ENCODE measurements at places on chromosomes 5 and 9. TPM values are rescaled to one million over a fixed set of nuclear protein-coding genes. Genes with fewer than 3 reads are reported as not detected.

DNA sequence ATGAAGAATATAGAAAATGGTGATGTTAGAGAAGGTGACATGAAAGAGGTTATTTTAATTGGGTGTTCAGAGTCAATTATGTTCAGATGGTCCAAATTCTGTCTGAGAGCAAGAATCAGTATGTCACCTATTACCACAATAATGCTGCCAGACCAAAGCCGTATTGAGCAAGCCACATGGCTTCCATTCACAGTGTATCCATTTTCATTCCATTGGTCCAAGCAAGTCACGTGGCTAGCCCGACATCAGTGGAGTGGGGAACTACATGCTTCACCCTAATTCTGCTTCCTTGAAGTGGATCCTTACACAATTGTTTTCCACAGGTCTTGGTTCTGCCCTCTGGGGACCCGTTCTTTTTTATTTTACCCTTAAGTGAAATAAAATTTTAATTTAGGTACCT lies 413.5 kb downstream of the EBF1 start:
- peak; percentile 60 for DNase-seq

DNA sequence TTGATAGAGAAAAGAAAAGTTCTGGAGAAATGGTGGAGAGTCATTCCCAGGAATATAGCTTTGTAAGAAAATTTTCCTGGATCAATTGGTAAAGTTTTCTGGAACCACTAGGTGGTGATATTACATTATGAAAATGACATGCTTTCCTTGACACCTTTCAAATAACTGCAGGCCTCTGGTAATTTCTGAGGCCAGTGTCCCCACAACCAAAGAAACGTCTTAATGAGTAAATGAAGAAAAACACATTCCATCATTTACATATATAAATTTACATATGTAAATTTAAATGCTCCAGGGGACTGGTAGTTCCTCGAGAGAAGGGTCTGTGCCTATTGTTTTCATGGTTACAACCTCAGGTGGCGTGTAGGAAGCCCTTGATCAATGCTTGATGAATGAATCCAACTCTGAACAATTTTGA lies 17.2 kb upstream of the RGS3 start:
- DNase-seq, result no peak

GABRA6 gene
- total RNA-seq, result not detected

SLC30A5 gene
- 34.1 TPM for total RNA-seq

- DNase-seq, result no peak
Observed at GRCh38 chr5:179618923-179619554, 4.4 kb downstream of the HNRNPH1 start.

- DNase-seq, result no peak
Observed at GRCh38 chr5:173940269-173940668, 48.7 kb upstream of the C5orf47 start.

GRCh38 chr9:84708400-84708799 lies 38.9 kb downstream of the NTRK2 start:
- DNase-seq, result no peak

DNA sequence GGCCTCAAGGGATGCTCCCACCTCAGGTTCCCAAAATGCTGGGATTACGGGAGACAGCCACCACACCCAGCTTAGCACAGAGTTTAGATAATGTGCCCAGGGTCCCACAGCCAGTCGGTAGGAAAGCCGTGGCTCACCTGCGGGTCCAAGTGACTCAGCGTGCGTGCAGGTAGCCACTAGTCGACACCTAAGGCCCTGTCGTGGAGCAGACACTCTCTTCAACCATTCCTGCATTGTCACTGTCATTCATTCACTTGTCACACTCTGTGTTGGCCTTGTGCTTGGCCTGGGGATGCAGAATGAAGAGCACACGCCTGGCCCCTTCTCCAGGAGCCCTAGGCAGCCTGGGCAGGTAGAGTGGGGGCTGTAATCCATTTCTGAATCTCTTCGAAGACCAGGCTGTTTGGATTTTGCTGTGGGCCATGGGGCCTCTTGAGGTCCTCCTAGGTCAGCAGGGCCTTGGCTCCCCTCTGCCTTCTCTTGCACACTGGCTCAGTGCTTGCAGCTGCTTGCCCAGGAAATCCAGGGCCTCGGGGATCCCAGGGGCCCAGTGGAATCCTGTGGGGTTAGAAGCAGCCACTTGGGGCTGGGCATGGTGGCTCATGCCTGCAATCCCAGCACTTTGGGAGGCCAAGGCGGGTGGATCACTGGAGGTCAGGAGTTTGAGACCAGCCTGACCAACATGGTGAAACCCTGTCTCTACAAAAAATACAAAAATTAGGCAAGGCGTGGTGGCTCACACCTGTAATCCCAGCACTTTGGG lies 6.1 kb upstream of the AIF1L start:
- no peak for DNase-seq

CDKN2B gene
- total RNA-seq, result 12.9 TPM

CARTPT gene
- 24.7 TPM for total RNA-seq

- DNase-seq, result no peak
Observed at GRCh38 chr5:14735944-14736343, 71.4 kb downstream of the OTULIN start.

GABBR2 gene
- total RNA-seq, result not detected

- no peak for DNase-seq
Observed at GRCh38 chr5:168734119-168734518, 155.0 kb upstream of the PANK3 start.

- DNase-seq, result peak; percentile 42
Observed at GRCh38 chr9:91515074-91515687, 91.5 kb upstream of the NFIL3 start.

STK32A gene
- 1.3 TPM for total RNA-seq

GPRIN1 gene
- 0.42 TPM for total RNA-seq

Data from esophagus muscularis mucosa (tissue), 4 donors.